ENCODE measurements at places on chromosomes 12 and 14.

DNA sequence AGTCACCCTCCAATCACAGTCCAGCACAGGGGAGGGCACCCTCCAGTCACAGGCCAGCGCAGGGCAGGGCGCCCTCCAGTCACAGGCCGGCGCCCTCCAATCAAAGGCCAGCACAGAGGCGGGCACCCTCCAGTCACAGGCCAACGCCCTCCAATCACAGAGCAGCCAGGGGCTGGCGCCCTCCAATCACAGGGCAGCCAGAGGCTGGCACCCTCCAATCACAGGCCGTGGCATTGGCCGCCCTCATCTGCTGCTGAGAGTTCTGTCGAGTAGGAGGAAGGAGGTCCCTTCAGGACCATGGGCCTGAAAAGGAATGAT lies 26.6 kb downstream of the DDX51 start:
- DNase-seq = no peak

DNA sequence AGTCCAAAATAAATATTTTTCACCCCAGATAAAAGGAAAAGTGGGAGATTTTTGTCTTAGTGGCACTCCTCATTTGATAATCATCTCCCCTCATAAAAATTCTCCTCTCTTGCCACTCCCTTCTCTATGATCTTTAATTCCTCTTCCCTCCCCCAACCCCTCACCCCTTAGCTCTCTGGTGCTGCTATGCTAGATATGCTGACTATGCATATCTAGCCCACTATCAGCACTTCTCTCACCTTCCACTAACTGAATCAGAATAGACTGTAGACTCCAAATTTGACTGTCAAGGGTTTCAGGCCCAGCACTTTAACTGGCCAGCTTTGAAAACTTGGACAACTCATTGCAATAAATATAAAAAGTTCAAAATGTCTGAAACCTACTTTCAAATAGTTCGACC lies 254.2 kb downstream of the ETNK1 start:
- DNase-seq = no peak

DNA sequence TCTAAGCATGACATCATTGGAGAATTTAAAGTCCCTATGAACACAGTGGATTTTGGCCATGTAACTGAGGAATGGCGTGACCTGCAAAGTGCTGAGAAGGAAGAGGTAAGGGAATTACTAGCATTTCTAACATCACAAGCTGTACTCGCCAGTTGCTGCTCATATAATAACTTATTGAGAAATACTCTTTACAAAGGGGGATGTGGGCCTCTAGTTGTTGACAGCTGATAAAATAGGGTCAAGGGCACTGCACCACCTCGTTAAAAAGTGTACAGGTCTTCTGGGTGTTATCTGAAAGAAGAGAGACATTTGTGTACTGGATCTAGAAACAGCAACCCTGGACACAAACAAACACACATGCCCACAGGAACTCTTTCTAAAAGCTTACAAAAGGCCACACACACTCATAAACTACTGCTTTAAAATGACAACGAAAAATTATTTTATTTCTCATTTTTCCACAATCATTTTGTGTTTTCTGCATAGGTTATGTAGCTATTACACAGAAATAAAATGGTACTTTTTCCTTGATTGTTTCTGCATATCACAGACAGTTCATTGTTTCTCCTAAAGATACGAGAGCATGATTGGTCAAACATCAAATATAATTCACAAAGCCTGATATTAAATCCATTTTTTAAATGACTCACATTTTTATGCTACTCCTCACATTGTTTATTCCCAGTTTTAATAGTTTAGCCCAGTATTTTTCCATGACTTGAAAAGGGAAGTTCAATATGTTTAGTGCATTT lies 391.1 kb downstream of the PAWR start:
- DNase-seq = no peak

GRCh38 chr12:6772331-6772695 lies at the start of gene LAG3:
Gene LAG3 (plus strand): TSS chr12:6772520. CDS start chr12:6772853, 333 bp downstream.
- DNase-seq = no peak

DNA sequence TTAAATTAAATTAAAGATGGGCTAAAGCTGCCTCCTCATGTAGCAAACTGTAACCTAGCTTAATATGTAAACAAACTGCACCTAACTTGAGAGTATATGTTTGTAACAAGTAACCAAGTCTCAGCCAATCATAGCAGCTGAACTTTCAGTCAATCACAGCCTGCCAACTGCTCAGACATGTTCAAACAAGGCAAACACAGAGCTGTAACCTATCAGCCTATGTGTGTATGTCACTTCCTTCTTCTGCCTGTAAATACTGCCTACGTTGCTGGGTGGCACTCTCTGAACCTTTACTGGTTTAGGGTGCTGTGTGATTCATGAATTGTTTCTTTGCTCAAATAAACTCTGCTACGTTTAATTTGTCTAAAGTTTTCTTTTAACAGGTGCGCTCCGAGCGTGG lies 2.9 kb downstream of the SERPINA6 start:
- no peak for DNase-seq

GRCh38 chr12:129700036-129700435 lies 203.8 kb downstream of the TMEM132D start:
- DNase-seq = no peak

GRCh38 chr12:131793243-131794022 lies 34.8 kb upstream of the MMP17 start:
- DNase-seq = no peak

- DNase-seq = peak; percentile 82
Measured at GRCh38 chr12:109804820-109805761, 28.1 kb downstream of the TRPV4 start.

DNA sequence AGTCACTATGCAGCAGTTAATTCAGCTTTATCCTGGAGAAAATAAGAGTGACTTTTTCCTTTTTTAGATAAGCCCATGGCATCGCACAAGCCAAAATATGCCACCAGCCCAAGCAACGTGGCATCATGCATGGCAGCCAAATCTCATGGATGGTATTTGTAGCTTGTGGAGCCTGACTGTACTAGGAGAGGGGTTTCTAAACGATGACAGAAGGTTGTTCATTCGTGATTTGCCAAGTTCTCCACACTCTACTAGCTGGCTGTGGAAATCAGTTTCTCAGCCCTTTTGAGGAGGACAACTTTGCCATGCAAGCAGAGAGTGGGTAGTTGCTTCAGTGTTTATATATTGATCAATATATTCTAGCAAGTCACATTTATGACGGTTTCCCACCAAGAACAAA lies 41.4 kb upstream of the ATXN2 start:
- no peak for DNase-seq

GRCh38 chr12:93668919-93669418 lies 8.2 kb upstream of the CRADD start:
- no peak for DNase-seq

- DNase-seq = no peak
Measured at GRCh38 chr12:47985596-47986290, 18.5 kb downstream of the COL2A1 start.

- DNase-seq = no peak
Measured at GRCh38 chr12:120010661-120011230, 21.7 kb downstream of the BICDL1 start.

GRCh38 chr14:99287269-99287942 lies 15.4 kb upstream of the BCL11B start:
- no peak for DNase-seq

GRCh38 chr12:116864371-116865160 lies 16.7 kb downstream of the HRK start:
- no peak for DNase-seq

GRCh38 chr14:54483073-54483745 lies 5.6 kb downstream of the GMFB start:
- DNase-seq = no peak

DNA sequence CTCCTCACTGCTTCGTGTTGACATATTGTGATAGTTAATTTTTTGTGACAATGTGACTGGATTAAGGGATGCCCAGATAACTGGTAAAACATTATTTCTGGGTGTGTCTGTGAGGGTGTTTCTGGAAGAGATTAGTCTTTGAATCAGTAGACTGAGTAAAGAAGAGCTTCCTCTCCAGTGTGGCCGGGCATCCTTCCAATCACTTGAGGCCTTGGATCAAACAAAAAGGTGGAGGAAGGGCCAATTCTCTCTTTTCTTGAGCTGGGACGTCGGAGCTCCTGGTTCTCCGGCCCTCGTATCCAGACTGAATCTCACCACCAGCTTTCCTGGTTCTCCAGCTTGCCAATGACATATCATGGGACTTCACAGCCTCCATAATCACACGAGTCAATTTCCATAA lies 240.4 kb downstream of the CHST11 start:
- DNase-seq = no peak

DNA sequence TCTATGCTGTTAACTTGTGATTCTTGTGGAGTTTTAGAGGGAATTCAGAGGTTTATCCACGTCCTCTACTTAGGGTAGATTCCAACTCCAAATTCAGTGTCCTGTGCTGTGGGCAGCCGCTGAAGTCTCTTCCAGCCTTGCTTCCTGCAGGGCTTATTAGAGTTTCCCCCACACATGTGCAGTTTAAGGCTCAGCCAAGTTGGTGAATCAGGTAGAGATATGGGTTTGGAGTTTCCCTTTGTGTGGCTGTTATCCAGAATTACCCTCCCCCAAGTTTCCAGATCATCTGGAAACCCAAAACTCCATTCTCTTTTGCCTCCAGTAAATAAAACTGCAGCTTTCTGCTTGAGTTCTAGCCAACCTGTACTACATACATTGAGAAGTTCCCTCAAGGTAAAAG lies 853.7 kb downstream of the GALC start:
- no peak for DNase-seq

DNA sequence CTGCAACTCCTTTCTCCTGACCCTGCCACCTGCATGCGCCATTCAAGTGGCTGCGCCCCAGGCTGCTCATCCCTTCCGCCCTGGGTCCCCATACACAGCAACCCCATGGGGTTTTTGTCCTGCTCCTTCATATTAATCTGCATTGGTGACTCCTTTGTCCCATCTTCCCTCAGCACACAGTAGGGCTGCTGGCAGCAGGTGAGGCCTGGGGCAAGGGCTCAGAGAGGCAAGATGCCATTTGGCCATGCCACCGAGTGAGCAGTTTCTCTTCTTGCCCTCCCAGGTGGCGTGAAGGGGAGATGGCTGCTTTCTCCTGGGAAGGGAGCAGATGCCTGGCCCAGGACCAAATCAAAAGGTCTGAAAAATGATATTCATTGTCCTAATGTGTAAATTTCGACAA lies 9.1 kb downstream of the RTL1 start:
- DNase-seq = peak; percentile 40

GRCh38 chr14:68966872-68967301 lies 12.2 kb downstream of the ACTN1 start:
- DNase-seq = no peak

DNA sequence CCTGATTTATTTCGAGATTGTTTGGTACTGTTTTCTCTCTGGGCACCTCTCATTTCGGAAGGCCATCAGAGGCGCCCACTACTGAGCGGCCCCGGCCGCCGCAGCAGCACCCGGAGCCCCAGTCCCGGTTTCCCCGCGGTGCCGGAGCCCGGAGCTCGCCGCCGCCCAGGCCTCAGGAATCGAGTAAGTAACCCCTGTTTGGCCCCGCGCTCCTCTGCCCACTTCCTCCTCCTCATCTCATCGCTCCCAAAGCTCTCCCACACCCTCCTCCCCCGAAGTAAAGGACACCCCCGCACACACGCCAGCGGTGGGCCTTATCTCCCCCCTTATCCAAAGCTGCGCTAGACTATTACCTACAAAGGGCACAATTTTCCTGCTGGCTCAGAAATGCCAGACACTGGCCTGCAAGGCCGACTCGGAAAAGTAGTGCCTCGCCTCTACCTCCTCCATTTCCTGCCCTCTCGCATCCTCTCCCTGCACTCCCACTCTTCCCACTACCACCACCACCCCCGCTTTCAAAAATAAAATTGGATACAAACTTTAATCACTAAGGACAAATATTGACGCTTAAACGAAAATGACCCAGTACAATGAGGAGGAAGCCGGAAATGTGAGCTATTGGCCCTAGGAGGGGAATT lies 637 bp upstream of the FOXG1 start:
- no peak for DNase-seq

DNA sequence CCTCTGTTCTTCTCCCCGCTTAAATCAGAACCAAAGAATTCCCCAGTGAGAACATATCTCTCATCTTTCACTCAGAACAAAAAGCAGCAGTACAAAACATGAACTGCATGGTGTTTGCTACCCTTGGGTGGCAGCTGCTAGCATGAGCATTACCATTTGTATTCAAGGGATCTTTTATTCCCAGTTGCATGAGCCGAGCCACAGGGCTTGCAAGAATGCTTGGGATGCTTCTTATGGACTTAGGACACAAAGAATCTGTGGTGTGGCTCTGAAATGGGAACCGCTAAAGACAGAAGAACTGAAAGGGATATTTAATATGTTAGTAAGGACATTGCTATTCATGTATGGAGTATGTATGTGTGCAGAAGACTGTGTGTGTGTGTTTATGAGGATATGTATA lies 190.6 kb downstream of the TMX1 start:
- DNase-seq = no peak

DNA sequence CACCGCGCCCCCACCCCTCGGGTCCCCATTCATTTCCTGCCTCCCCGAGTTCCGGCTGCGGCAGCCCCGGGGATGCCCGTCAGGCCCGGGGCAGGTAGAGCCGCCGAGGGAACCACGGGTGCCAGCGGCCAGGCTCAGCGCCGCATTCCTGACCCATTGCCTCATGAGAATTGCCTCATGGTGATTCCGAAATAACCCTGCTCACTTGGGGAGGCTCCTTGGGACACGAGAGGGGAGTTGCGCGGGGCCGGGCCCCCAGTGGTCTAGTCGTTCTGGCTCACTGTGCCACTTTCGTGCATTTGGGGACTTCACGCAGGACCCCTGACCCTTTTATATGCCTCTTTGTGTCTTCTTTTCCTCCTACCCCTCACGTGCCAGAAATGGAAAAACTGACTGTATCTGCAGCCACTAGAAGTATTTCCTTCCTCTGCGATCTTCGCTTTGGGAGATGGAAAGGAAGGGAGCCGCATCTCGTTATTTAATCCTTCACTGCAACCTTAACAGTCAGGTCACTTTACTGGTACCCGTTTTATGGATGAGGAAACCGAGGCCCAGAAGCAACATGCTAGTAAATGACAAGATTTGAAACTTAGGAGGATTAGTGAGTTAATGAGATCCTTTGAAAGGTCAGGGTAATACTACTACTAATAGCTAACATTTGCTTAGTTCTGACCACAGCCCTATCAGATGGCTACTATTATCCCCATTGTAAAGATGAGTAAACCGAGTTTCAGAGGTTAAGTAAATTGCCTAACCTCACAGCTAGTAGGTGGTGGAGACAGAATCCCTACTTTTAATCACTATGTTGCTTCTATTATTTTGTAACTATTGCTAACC lies 768 bp downstream of the PTPN11 start:
- peak; percentile 87 for DNase-seq

- DNase-seq = no peak
Measured at GRCh38 chr14:47660158-47660557, 15.2 kb downstream of the MDGA2 start.

GRCh38 chr12:5901416-5901815 lies 43.6 kb downstream of the ANO2 start:
- no peak for DNase-seq

GRCh38 chr14:90381999-90382451 lies 14.8 kb upstream of the CALM1 start:
- DNase-seq = peak; percentile 77

All from upper lobe of right lung (tissue), 1 donor.